Thymus (tissue), 14 donors: ENCODE measurements at places on chromosomes 1 and 21. TPM values are rescaled to one million over a fixed set of nuclear protein-coding genes. Genes with fewer than 3 reads are reported as not detected.

Gene TUFT1
- total RNA-seq, result 2.1 TPM

- DNase-seq, result peak; percentile 59
Observed at GRCh38 chr1:244970236-244970743, 105.9 kb upstream of the HNRNPU start.

DNA sequence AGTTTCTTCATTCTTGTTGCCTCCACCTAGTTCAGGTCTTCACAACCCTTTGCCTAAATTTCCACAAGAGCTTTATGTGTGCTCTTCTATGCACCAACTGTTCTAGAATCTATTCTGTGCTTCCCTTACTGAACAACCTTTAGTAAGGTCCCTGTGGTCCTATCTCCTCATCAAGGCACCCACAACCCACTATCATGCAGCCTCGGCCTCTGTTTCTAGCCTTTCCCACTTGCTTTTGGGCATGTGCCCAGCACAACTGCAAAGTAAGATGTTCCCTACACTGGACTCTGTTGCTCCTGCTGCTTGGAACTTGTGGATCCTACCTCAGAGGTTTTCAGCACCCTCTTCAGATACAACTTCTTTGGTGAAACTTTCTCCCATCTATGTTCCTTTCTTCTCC is 2.4 kb upstream of the IER5 start:
- no peak for DNase-seq

Gene MASP2
- total RNA-seq, result not detected

GRCh38 chr1:36717431-36717830 is 234.7 kb upstream of the CSF3R start:
- DNase-seq, result no peak

DNA sequence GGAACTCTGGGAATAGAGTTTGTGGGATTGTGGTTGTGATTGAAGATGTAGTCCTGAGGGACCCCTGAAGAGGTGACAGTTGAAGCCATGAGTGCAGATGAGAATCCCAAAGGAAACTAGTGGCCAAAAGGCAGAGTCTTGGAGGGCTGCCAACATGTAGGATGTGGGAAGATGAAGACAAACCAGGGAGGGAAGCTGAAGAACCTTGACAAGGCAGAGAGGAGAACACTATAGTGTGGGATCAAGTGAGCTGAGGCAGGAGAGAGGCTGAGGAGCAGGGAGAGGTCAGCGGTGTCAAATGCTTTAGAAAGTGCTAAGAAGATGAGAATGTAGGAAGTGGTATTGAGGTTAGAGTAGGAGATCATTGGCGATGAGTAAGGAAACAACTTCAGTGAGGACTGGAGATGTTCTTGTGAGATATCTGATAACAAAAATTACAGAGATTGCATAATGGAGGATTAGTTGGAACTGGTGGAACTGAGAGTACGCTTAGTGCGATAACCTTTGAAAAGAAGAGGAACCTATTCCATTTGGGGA is 88.5 kb upstream of the VCAM1 start:
- no peak for DNase-seq

Gene KLHDC7A
- total RNA-seq, result 0.14 TPM
